Fibroblast of skin of right quadriceps (primary cell): ENCODE measurements at places on chromosomes 12 and 14.

DNA sequence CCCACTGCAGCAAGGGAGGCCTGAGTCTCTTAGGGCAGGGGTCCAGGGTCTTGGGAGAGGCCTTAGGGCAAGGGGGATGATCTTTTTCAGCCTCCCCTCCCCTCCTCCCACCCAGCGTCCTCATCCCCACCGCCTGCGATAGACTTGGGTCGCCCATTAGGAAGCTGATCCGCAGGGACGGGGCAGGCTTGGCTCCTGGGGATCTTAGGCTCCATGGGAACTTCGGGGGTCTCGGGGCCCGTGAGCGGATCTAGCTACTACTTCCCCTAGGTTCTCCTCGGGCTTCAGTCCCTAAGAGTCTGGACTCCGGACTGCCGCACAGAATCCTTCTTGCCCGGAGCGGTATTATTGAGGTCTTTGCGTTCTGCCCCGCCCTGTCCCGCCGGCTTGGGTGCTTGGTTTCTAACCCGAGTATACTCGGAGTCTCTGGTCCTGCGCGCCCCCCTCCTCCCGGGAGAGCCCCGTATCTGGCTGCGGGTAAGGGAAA, 2.2 kb upstream of the PTHLH start:
- no peak for DNase-seq

DNA sequence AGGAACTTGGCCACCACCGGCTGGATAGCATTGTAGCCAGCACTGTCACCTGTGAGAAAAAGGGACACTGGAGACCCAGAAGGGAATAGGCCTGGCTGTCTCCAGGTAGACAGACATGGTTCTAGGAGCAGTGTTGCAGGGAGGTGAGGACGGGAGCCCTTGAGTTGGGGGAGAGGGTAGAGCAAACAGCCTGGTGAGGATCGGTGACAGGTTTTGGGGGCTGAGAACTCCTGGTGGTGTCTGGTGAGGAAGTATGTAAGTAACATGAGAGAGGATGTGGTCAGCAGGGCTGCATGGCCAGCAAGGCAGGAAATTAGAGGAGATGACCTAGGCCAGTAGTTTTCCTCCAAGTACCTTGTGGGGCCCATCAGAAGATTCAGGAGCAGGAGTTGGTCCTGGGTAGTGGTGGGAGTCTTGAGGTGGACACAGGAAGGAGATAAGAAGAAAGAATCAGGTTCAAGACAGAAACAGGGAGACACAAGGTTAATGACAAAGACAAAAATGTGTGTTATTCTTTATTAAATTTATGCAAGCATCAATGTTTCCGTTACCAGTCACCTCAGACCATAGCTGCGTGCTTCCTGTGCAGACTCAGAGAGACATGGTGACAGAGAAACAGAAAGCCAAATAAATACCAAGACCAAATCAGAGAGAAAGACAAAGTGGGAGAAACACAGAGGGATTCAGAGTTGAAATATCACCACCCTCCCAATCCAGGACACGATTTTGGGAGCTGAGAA, at the start of gene ARHGAP9:
ARHGAP9 (minus strand) TSS at position 491 of the 740 bp plus-strand sequence; CDS start at position 31, 460 bp downstream.
- no peak for DNase-seq

DNA sequence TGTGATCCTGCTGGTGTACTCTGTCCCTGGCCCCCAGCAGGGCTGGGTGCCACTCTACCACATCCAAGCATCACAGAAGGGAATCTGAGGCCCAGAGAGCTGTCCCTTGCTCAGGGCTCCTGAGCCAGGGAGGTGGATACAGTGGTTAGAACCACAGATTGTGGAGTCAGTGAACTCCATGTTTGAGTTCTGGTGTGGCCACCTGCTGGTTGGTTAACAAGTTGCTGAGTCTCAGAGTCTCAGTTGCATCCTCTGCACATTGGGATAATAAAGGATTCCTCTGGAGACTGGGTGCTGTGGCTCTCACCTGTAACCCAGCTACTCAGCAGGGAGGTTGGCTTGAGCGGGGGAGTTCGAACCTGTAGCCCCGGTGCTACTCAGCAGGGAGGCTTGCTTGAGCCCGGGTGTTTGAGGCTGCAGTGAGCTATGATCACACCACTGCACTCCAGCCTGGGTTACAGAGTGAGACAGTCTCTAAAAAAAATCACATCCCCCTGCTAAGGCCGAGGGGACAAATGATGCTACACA, 39.4 kb downstream of the MVK start:
- DNase-seq: peak; percentile 10

- DNase-seq: no peak
Measured at GRCh38 chr12:102401087-102401486, 79.3 kb downstream of the IGF1 start.

GRCh38 chr12:53980104-53980801, 4.7 kb upstream of the HOXC10 start:
- DNase-seq: no peak

DNA sequence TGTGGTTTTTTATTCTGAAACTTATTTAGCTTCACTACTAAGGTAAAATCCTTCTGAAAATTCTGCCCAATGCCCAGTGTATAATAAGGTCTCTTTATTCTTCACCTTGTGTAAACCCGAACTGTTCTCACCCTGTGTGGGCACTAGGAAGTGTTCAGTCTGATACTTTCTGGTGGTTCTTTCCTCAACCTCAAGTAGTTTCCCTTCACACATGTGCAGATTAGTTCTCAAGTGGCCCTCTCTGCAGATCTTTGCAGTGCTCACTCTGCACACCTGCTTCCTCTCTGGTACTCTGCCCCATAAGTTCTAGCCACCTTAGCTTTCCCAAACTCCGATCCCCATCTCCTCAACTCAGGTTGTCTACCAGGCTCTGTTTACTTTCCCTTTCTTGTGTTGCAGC, 61.6 kb downstream of the RAD51B start:
- no peak for DNase-seq

DNA sequence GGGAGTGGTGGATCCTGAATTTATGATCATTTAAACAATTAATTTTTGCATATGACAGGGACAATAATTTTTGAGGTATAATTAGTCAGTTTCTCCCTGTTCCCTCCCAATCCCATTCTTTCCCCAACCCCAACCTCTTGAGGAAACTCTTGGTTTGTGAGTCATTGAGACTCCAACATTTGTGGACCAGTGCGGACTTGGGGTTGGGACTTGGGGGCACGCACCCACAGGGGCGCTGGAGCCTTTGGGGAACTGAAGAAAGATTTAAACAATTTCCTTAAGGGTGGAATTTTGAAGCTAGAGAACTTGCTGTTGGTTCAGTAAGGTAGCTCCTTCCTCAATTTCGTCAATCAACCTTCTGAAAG, 17.4 kb upstream of the PTGR2 start:
- no peak for DNase-seq

- DNase-seq: no peak
Measured at GRCh38 chr14:34356264-34356654, 105.8 kb downstream of the SPTSSA start.

- DNase-seq: no peak
Measured at GRCh38 chr14:82055515-82056115, 522.0 kb upstream of the SEL1L start.

DNA sequence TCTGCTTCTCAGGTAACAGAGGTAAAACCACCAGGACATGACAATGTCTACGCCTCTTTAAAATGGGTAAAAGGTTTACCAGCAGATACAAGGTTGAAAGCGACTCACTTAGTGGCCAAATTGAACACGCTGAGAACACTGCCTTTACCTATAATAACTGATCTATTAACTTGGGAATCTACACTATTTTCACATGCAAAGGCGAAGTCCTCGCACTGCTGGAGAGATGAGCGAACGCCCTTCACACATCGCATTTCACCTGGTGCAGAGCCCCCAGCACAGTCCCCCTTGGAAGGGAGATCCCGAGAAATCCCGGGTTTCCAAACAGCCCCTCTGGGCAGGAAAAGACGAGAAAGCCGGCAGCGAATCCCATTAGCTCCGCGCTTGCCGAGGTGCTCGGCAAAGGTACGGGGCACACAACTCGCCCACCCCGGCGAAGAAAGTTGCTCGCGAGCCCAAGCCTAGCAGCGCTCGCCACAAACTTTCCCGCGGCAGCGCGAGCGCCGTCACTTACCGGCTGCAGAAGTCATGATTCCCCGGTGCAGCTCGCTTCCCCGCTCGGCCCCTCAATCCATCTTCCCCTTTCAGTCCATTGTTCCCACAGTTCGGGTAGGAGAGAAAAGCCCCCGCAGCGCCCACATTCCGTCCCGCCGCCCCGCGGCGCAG, 423 bp downstream of the FGD6 start:
- no peak for DNase-seq

DNA sequence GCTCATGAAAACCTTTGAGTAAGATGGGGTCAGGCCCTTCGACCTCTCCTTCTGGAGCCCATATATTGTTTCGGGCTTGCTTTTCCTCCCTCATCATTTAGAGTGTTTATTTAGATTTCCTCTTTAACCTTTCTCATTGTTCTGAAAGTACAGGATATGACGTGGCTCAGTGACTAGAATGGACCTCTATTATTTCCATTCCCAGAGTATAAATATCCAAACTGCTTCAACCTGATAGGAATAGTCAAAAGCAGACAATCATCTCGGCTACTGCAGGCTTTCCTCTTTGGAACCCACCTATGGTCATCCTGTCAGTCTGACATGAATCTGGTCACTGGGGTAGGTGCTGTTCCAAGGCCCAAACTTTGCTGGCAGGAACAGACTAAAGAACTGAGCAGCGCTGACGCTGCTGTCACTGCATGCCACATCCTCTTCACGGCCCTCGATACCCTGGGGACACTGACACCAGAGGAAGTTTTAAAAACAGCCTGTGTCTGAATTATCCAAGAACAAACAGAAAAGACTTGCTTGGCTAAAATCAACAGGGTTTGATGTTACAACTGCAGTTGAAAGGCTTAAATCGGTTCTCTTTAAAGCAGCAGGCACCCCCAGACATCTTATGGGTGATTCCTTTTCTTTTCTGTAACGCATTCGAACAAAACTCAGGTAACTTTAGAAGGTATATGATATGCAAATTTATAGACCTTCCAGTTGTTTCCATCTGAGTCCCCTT, 5.0 kb upstream of the DDX47 start:
- DNase-seq: no peak

- peak; percentile 90 for DNase-seq
Measured at GRCh38 chr14:68210729-68211299, 391.2 kb downstream of the RAD51B start.

- DNase-seq: no peak
Measured at GRCh38 chr14:102955636-102956408, 33.4 kb downstream of the AMN start.

DNA sequence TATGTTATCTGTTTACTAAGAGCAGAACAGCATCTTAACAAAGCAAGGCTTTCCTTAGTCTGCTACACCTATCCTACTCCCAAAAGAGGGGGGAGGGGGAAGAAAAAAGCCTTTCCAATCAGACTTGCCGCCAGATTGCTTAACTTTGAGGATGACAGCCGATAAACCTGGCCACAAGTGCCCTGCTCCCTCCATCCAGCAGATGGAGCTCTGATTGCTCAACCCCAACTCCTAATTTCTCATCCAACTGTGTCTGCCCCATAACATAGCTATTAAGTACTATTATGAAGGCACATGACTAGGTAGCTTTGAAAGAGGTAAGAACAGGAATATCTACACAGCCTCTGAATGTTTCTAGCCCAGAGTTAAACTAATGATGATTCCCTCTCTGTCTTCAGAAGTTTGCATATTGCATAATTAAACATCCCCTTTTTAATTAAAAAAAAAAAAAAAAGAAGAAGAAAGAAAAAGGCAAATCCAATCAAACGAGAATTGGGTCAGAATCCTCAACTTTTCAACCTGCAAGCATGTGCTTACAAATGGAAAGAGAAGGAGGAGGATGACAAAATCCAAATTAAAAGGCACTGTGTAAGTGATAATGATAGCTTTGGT, 247.4 kb downstream of the GALC start:
- peak; percentile 47 for DNase-seq

GRCh38 chr12:12008232-12008850, 62.4 kb upstream of the BCL2L14 start:
- DNase-seq: no peak

GRCh38 chr14:90630171-90630806, 185.9 kb downstream of the TTC7B start:
- no peak for DNase-seq

DNA sequence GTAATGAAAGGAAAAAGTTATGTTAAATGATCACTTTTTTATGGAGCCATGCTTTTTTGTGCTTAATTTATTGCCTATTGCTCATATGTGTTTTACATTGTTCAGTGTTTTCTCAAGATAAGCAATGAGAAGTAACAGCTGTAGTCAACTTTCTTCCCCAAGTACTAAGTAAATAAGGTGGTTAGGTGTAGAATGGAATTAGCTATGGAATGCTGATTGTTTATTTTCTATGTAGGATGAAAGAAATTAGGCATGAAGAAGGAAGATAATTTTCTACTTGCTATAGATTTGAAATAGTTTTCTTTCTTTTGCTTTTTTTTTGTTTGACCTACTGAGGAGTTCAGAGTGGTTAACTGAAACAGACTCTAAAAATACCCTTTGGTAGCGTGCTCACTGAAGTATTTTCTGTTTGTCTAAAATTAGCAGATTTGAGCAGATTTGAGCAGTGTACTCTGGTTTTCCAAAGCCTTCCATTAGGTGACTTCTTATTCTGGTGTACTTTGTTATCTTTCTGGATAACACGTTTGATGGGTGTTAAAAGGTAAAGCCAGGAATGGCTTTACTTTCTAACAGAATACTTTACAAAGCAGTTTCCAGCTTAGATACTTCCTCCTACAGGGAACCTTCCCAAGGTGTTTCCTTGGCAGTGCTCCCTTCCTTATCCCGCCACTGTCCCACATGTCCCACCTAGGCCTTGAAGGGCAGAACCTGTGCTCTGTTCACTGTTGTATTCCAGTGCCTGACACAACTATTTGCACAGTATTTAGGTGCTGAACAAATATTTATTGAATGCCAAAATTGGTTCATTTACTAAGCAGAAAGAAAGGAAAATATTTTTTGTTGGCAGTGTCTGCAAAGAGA, 56.0 kb downstream of the RASSF3 start:
- no peak for DNase-seq

DNA sequence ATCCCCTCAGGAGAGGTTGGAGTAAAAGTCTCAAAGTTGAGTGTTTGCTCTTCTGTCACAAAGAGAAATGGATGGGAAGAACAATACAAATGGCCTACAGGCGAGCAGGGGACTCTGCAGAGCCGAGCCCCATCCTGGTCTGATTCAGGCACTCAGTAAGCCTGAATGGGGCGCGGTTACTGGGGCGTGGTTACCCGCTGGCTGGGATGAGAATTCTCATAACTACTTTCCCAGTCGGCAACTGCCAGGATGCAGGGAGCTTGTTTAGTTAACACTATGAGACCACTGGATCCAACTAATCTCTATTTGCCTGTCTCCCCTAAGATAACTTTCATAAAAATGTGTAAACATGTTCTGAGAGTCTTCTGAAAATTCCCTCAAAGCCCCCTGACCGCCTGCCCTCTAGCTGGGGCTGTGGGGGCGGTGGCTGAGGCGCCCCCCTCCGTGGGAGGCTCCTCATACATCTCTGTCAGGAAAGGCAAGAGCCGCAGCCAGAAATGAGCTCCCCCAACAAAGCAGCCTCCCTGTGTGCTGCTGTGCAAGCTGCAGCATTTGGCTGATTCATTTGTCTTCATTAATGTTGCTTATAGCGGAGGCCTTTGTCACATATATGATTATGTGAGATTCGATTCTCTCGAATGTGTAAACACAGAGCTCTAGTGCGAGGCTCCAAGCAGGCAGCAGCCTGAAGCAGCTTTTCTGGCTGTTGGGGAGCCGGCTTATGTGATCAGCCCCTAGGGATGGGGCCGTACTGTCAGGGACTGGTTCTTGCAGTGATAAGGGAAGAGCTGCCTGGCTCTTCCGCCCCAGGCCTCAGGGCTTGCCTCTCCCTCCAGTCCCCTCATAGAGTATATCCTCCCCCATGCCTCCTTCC, 126.1 kb upstream of the ARHGAP5 start:
- DNase-seq: peak; percentile 84
